ENCODE measurements at places on chromosomes 11 and 22.

GRCh38 chr22:43014316-43014868, 557 bp downstream of the PACSIN2 start:
- no peak for DNase-seq

DNA sequence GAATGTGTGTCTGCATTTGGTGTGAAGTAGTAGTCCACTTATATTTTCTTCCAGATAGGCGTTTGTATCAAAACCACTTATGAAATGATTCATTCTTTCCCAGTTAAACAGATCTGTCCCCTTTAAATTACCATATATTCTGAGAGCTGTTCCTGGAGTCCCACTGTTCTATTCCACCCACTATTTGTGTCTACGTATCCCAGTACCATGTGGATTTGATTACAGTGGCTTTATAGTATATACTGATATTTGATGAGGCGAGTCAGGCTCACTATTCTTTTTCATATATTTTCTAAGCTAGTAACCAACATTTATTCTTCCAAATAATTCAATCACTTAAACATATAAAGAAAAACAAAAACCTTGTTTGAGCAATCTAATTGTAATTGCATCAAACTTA, 81.9 kb upstream of the RASSF10 start:
- DNase-seq: no peak

DNA sequence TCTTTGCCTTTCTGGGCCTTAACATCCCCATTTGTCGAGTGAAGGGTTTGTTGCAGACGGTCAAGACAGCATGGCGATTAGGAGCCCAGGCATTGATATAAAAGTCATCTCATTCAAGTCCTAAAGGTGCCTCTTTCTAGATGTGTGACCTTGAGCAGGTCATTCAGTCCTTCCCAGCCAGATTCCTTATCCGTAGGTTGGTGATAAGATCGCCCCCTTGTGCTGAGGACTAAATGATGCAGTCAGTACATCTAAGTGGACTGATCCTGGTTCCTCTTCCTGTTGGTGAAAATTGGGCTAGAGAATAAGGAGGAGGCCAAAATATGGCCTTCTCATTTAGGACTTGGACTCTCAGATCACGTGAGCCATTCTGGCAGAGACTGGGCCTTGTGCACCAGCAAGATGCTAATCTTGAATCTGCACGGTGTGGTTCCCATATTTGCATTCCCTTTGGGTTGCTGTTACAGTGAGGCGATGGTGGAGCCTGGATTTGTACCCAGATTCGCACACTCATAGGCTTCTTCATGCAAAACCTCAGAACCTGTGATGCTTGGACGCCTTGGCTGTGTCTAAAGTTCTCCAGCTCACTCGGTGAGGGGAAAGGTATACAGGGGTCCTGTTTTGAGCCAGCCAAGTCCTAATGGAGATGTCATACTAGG, 156.8 kb downstream of the MYO18B start:
- no peak for DNase-seq

DNA sequence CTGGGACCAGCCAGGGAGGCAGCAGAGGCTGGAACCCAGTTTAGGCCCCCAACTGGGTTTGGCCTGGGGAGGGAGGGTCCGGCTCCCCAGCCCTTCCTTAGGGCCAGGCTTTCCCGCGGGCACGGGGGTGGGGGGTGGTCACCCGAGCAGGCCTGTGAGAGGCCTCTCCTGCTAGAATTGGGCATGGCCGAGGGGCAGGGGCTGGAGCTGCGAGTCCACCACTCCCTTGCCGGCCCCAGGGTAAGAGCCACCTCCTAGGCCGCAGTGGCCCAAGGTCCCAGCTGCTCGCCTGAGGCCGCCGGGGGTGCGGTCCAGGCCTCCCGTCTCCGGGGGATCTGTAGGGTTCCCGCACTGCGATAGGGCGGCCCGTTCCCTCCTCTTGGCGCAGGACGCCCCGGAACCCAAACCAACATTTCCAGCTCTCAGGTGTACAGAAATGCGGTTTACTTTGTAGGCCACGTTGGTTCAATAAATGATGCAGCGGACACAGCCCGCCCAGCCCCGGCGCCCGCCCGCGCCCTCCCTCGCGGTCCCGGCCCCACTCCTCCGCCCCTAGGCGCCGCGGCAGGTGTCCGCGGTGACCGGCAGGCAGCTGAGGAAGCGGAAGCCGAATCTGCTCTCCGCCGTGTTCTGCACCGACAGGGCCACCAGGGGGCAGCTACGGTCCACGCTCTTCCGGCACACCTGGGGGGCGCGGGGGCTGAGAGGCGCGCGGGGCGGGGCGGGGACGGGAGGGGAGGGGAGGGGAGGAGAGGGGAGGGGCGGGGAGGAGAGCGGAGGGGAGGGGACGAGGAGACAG, 5.9 kb downstream of the LMNTD2 start:
- DNase-seq: peak; percentile 60

GRCh38 chr11:101870510-101870909, 44.3 kb upstream of the CEP126 start:
- no peak for DNase-seq

DNA sequence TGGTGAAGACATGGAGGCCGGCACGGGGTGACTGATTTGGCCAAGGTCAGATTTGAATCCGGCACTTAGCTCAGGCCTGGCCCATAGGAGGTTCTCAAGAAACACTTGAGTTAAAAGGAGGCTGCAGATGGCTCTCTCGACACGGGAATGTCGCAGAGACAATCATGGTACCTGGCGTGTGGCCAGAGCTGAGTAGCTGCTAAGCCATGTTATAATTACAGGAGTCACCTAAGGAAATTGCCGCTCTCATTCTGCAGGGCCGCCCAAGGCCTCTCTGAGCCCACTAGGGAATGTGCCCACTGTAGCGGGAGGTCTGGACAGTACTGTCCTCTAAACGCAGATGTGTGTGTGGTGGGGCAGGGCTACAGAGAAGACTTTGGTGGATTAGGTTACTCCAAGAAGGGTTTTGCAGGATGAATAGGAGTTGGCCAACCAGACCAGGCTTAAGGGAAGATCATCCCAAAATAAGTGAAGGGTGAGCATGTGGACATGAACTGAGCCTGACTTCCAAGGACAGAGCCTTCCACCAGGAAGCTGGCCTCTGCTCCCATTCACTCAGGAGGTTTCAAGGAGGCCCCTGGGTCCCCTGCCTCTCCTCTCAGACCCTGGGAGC, 19.3 kb upstream of the PRR5 start:
- DNase-seq: no peak

DNA sequence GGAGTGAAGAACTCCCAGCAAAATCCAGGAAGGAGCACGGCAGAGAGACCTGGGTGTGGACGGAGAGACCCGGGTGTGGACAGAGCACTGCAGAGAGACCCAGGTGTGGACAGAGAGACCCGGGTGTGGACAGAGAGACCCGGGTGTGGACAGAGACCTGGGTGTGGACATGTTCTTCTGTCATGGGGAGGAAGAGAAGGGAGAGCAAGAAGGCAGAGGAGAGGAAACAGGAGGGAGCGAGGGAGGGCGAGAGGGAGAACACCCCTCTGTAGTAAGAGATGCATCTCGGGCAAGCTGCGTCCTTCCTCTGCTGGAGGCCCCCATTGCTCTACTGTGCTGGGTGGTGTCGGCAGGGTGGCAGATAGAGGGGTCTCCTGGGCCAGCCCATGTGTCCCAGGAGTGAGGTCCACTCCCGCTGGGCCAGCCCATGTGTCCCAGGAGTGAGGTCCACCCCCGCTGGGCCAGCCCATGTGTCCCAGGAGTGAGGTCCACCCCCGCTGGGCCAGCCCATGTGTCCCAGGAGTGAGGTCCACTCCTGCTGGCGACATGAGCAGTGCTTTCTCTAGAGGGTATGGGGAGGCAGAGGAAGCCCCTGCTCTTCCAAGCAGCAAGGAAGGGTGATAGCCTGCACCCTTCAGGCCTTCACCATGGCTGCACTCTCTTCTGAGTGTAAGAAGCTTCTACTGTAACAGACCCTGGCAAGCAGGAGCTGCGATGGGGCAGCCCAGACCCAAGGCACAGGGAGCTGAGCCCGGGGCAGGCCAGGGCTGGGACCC, 934.2 kb downstream of the BRD1 start:
- no peak for DNase-seq

DNA sequence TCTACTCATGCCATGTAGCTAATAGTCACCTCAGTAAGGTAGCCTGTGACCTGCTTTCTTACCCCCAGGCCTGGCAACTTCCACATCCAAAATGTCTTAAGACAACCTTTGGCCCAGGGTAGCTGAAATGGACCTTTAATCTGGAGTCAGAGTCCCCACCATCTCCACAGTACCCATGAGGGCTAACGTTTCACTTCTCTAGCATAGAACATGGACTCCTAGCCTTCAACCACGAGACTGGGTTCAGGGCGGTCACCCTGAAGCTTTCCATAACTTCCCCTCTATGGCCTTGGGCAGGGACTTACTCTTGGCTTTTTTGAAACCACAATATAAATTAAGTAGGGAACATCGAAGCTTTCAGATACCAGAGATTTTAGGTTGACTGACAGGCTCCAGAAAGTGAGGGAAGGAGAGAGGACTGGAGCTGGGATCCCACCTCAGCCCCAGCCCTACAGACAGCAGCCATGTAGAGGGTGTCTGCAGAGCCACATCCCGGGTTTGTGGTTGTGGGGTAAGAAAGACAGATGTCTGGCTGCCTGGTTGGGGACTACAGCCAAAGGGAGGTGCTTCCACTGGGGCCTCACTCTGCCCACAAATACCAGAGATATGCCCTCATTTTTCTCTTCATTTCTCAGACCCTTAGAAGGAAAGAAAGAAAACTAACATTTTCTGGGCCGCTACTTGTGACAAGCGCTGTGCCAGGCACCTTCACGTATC, 2.6 kb downstream of the TBC1D10A start:
- no peak for DNase-seq

GRCh38 chr22:33105501-33105911, 47.3 kb upstream of the SYN3 start:
- DNase-seq: no peak

DNA sequence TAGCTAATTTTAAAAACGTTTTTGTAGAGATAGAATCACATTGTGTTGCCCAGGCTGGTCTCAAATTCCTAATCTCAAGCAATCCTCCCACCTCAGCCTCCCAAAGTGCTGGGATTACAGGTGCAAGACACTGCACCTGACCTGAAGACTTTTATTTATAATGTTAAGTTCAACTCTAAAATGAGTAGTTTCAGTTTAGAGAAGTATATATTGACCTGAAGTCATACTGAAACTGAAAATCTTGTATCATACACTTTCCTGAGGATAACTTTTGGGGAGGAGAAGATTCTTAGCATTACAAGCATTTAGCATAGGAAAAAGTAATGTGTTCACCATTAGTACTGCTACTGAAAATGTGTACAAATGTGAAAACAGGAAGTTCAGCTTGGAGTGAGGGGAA, 249.3 kb downstream of the CASP12 start:
- no peak for DNase-seq

- no peak for DNase-seq
Measured at GRCh38 chr11:2484576-2485125, 39.8 kb downstream of the KCNQ1 start.

GRCh38 chr11:125247431-125247830, 82.9 kb downstream of the PKNOX2 start:
- no peak for DNase-seq

DNA sequence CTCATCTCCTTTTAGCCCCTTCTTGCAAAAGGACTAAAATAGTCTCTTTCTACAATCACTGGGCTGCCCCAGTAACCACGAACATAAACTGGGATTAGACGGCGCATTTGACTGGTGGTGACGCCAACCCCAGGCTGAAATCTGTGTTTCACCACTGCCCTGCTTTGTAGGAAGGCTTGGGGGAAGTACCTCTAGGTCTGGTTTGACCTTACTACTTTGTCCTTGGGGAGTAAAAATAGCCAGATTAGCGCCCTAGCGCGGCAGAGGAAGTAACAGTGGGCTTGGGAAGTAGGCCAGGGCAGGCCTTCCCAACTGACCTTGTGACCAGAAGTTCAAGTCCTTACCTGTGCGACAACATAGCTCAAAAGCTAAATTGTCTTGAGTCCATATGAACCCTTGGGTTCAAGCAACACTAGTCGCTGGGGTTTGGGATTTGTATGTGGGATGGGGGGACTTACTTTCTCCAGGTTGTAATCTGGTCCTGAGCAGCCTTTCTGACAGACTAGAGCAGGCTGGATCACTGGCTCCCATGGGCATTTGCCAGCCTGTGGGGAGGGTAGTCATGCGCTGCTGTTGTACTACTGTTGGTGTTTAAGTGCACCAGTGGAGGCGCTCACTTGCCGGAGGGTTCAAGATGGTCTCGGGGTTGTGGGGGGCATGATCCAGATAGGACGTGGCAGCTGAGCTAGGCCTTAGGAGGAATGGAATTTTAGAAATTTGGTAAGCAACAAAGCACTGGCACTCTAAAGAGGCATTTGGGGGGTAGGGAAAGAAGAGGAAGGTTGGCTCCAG, 953 bp upstream of the PACS1 start:
- DNase-seq: no peak

DNA sequence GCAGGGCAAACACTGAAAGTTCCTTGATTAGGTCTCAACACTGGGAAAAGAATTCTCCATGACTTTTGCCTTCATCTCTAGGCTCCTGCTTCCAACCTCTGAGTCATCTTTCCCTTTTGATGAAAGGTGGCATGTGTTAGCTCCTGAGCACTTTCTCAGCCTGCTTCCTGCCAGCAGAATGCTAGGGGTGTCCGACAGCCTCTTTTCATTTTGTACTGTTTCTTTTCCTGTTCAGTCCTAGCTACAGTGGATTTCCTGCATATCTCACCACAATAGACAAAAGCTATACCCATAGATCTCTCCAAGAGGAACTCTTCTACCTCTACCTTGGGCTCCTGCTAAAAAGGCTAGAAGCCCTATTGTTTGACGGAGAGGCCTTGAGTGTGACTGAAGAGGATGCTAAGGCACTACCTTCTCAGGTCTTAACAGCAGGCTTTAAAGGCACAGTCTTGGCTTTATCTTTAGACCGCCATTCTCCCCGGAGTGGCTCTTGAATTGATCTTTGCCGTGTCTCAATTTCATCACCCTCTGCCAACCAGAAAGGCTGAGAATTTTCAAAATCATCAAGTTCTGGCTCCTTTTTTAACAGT, 145.5 kb downstream of the RBFOX2 start:
- no peak for DNase-seq

DNA sequence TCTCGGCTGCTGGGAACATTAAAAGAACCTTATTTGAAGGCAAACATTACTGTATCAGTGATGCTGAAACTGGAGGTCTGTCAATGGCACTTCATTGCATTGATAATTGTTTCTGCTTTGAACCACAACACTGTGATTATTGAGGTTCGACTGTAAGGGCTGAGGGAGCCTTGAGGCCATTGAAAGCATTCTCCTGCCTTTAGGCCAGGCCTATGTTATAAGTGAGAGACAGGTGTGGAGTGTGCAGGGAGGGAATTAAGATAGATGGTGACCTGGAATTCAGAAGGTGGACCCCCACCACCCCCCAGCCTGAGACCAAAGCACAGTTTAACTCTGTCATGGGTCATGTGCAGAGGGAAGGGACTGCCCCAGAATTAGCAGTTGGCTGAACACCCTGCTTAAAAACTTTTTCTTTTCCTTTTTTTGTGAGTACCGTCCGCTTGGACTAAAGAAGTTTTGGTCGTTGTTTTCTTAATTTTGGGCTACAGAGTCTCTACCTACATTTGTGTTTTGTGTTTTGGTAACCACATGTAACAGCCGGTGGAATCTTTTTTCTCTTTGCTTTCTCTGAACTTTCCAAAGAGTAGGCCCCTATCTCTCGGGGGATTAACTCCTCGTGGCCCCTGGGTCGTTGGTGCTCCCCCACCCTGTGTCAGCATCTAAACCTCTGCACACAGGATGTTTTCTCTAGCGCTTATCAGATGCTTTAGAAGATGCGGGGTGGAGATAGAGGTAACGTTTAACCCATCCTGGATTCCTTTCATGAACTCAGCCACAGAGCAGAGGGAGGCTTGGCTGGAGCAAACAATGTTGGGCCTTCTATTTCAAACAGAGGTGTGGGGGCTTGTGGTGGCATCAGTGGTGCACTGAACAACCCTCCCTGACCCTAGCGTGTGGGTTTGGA, 43.7 kb downstream of the ZBTB16 start:
- no peak for DNase-seq

GRCh38 chr11:72860592-72860991, 46.4 kb downstream of the ATG16L2 start:
- DNase-seq: no peak
